ENCODE measurements at places on chromosomes 11 and 22.

GRCh38 chr11:79090191-79090705 lies 350.6 kb downstream of the TENM4 start:
- DNase-seq: no peak

DNA sequence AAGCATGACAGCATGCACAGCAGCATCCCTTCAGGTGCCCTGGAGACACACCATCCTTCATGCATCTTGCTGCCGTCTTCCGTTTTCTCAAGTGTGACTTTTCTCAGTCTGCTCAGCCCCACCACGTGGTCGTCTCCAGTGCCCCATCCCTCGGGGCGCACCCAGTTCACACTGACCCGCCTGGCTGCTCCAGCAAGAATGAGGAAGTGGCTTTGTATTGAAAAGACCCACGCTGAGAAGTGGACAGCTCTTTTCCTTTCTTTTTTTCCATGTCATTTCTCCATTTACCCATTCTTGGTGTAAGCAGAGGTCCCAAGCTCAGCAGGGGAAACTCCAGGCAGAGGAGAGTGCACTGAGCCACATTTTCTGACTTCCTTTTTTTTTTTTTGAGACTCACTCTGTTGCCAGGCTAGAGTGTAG lies 14.5 kb downstream of the SERPINH1 start:
- DNase-seq: no peak

DNA sequence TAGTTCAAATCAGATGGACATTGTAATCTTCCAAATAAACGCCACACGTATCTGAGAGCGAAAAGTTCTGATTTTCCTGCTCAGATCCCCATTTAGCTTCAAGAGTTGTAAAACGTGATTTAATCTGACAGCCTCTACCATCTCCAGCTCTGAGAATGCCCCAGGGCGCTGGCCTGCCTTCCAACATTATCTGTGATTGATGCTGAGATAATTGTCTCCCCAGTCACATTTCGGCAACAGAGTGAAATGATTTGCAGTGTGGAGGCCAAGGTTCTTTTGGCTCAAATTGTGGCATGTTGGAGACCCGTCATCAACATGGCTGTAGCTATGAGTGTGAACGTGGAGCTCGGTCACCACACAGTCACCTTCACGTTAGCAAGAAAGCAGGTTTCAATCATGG lies 283.4 kb downstream of the BRD1 start:
- DNase-seq: no peak

DNA sequence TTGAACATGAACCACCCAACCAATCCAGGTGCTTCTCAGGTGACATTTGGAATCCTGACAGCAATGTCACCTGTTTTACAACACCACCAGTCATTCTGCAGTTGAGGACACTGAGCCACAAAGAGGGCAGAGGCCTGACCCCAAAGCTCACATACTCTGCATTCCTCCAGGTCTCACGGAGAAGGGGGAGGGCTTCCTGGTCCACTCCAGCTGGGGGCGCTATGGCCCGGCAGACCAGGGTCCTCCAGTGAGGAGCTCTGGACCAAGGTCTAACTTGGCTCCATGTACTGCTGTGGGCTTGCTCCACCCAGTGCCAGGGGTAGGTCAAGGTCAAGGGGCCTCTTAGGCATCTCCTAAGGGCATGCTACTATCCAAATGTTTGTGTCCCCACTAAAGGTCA lies 1.5 kb upstream of the PNPLA3 start:
- no peak for DNase-seq

- DNase-seq: no peak
Measured at GRCh38 chr22:32407312-32407711, 4.7 kb downstream of the RTCB start.

DNA sequence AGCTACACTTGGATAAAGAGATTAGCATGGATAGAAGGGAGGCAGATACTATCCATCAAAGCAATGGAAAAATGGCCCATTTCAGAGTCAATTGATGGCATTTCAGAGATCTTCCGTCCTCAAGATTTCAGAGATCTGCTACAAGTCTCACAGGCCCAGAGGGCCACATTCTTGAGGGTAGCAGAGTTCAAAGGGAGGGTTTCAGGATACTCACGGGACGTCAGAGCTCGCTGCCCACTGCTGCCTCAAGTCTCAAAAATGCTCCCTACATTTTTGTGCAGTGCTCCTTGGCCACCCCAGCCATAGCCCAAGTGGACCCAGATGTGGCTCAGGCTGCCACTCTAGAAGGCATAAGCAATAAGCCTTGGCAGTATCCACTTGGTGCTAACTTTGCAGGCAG lies 24.9 kb downstream of the RTL6 start:
- no peak for DNase-seq

- DNase-seq: no peak
Measured at GRCh38 chr11:117752721-117753237, 44.2 kb downstream of the DSCAML1 start.

GRCh38 chr11:125085301-125086081 lies 22.4 kb downstream of the SLC37A2 start:
- DNase-seq: no peak

DNA sequence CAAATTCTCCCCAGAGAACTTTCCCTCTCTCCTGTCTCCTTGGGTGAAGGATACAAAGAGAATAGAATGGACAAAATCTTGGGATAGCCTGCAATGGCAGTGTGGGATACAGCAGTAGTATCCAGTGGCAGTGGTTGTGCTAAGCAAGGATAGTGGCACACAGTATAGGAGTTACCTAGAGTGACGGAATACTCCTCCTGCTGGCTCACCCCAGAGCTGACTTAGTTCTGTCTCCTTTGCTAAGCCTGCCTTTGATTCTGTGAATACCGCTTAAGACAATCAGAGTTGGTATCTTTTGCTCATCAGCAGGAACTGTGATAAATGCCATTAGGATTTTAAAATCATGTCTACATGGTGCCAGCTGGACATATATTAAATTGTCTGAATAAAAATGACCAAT lies 404.3 kb downstream of the JRKL start:
- DNase-seq: no peak
